ENCODE measurements at places on chromosomes 2 and 18.

DNA sequence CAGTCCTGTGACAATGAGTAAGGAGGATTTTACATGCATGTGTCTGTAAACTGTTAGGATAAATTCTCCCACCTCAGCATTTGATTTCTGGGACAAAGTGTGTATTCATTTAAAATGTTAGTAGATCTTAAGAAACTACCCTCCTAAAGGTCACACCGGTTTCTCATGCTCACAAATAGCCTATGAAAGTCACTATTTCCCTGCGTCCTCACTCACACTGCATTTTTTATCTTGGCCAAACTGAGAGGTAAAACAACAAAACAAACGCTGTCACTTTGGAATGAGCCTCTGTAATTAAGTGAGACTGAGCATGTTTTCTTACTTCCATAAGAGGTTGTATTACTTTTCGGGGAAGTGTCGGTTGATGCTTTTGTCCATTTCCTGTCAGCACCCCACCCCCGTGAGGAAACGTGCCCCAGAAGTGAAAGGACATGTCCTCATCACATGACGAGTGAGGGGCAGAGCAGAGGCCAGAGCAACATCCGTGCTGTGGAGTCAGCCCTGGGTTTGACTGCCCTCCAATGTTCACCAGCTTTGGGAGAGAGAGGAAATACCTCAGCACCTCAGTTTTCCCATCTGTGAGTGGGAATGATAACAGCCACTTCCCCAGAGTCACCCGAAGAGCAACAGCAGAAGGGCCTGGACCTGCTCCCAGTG lies 3.1 kb downstream of the GYPC start:
- DNase-seq: no peak

- no peak for DNase-seq
Measured at GRCh38 chr2:103402944-103403343, 641.1 kb downstream of the TMEM182 start.

DNA sequence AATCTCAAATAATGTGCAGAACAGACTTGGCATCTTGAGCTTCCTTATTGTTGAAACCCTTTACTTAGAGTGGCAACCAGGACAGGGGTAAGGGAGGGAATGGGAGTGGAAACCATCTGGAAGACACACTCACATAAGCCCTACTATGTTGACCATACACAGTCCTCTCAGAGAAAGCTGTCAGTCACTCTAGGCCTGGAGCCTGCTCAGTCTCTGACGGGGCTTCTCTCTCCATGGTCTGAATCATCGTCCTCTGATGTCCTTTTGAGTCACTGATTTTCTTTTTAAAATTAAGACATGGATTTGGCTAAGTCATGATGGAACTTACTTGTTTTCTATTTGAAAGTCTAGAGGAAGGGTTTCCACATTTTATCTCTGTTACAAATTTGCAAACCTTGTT lies 74.0 kb downstream of the MYO1B start:
- DNase-seq: no peak

GRCh38 chr2:74671479-74671878 lies 17.4 kb downstream of the SEMA4F start:
- no peak for DNase-seq

GRCh38 chr2:224751996-224752698 lies 36.0 kb upstream of the CCDC195 start:
- no peak for DNase-seq

DNA sequence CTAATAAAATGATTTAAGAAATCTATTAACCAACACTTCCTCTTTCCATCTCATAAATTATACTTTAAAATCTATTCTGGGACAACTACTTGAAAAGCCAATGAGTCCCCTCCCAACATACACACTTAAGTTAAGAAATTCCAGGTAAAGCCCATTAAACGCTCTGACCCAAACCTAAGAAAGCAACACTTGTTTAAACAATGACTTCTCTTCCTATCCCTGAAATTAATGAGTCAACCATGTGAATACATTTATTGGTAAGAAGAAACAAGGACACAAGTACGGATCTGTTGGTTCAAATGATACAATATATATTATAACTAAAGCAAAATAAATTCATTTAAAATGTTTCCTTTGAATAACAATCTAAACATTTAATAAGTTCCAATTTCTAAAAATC lies 279.4 kb downstream of the ERBB4 start:
- DNase-seq: no peak

DNA sequence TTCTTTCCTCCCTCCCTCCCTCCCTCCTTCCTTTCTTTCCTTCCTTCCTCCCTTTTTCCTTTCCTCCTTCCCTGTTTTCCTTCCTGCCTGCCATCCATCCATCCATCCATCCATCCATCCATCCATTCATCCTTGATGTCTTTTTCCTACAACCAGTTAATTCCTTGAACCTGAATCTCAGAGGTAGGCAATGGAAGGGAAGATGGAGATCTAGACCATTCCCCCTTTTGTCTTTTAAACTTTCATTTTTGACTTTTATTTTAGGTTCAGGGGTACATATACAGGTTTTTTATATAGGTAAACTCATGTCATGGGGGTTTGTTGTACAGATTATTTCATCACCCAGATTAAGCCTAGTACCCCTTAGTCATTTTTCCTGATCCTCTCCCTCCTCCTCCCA lies 97.4 kb downstream of the OSBPL6 start:
- DNase-seq: no peak

DNA sequence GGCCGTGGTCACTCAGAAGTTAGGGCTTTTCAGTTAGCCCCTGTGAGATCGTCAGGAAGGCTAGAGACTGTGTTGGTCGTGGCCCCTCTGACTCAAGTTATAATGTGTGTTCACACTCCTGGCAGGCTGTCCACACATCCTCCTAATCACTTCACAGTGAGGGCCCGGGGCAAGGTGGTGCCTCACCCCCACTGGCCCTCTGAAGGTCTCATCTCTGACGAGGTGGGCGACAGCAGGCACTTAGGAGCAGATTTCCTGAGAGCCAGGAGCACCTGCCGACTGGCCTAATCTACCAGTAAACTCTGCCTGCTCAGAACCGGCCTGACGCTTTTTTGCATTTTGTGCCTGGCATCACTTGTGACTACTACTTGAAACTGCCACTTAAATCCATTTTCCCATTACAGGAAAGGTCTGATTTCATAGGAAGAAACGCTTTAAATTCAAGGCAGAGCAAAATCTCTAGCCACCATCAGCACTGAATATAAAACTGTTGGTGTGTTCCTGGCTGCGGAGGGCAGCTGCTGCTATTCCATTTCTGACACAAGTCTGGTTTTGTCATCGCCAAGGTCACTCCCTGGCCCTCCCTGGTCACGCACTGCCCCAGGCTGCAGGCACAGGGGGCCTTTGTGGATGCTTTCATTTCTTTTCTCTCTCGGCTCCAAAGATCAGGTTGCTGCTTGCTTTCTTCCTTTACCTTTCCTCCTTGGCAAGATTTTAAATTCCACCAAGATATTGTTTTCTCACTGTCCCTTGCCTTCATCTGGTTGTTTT lies 48.0 kb downstream of the RAB12 start:
- no peak for DNase-seq

DNA sequence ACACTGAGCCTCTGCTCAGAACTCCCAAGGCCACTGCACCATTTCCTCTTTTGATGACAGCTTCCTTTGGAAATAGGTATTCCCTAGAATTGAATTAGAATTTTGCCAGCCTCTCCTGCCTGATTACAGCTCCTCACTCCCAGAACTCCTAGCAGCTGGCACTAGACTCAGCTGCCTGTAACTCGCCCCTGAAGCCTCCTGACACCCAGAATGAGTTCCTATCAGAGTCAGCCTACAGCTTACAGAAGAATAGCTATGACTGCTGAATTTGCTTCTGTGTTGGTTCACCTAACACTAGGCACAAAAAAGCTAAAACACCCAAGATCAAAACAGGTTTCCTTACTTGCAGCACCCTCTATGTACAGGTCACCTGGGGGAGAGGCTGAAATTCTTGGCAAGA lies 108.2 kb upstream of the PTPRM start:
- DNase-seq: no peak

DNA sequence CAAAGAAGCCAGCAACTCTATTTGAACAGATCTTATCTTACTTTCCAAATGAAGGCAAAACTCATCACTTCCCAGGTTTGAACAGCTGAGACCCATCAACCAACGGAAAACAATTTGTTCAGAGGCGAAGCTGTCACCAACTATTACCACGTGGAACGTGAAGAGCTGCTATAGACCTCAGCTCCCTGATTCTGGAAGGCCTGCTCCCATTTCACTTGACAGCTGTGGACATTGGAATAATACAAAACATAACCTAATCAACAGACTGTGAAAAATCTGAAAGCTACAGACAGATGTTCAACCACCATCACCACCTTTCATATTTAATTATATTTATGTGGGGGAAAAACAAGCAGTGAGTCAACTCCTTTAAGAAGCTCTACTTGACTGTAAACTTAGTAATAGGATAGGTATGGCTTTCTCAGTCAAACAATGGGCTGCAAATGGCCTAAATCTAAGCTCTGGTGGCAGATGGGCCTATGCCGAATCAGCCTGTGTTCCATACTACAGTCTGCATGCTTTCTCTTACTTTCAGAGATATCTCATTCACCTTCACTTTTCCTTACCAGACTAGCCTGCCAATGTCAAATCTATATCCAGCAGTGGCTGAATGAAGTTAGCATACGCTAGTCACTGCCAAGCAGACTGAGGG lies 896.4 kb downstream of the TDRD15 start:
- DNase-seq: no peak

DNA sequence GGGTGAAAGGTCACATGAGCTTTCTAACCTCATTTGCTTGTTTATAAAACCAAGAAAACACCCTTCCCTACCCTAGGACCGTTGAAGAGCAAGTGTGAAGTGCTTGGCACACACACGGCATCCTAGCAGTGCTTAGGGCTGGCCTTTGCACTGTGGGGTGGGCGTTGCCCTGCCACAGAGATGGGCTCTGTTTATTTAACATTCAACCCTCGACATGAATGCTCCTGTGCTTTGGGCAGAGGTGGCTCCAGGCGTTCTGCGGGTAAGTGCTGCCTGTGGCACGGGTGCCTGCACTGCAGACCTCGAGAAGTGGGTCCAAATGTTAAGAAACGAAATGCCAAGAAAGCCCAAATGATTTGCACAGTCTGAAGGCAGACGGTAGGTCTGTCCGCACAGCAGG lies 170.1 kb downstream of the FHOD3 start:
- DNase-seq: no peak

DNA sequence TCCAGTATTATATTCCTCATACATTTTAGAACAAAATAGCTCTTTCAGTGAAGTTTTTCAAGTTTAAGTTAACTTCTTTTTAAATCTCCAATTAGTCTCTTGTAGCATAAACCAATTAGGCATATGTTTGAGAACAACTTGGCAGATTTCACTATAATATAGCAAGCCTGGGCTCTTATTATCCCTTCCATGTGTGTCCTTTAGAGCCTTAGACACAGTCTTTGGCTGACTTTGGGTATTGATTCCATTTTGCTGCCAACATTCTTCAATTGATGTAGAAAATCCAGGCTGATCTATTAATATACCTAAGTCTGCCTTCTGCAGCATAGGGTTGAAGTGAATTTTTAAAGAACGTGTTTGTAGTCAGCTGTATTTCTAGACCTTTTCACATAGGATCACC lies 179.1 kb upstream of the RPRM start:
- DNase-seq: no peak

Measured in cortex of kidney (tissue), 1 donor.